ENCODE measurements at places on chromosomes 4 and X.

GRCh38 chr4:41461780-41462307, 76.1 kb upstream of the LIMCH1 start:
- no peak for DNase-seq

DNA sequence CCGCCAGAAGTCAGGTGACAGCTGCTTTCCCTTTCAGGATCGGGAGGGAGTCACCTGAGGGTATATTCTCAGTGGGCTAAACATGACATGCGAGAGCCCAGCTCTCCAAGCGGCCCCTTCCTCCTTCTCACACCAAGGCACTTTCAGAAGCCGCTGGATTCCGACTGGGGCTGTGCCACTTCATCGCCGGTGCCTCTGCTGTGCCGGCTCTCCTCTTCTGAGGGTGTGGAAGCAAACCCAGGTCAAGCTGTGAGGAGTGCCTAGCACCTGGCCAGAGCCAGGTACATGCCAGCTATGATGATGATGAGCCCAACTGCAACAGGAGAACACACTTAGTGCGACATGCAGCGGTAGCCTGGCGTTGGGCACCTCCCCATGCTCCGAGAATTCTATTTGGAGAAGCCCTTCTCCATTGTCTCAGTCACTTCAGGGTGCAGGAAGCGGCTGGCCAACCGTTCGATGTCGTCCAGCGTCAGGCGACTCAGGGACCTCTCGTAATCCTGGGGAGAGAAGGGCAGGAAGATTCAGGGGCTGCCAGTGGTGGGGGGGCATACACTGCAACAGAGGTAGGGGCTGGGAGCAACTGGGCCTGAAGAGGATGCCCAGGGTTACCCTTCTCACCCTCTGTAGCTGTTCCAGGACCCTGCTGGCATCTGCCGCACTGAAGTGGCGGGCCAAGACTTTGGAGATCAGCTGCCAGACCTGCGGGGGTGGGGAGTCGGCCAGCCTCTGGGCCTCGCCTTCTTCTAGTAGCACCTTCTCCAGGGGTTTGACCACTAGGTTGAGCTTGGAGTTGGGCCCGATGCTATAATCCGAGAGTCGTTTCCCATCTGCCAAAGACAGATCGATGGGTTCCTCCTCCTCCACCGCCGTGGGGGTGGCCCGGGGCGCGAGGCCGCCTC, 1.0 kb downstream of the UBL4A start:
- DNase-seq = no peak

DNA sequence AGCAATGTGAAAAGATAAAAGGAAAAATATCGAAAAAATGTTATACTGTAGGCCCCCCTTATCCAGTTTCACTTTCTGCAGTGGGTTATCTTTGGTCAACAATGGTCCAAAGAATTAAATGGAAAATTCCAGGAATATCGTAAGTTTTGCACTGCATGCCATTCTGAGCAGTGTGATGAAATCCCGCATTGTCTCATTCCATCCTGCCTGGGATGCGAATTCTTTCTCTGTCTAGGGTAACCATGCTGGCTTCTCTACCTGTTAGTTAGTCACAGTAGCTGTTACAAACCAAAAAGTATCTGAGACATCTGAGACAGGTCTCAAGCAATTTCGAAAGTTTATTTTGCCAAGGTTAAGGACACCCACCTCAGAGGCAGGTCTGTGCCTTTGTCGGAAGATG, 170.3 kb downstream of the COX18 start:
- peak; percentile 22 for DNase-seq

DNA sequence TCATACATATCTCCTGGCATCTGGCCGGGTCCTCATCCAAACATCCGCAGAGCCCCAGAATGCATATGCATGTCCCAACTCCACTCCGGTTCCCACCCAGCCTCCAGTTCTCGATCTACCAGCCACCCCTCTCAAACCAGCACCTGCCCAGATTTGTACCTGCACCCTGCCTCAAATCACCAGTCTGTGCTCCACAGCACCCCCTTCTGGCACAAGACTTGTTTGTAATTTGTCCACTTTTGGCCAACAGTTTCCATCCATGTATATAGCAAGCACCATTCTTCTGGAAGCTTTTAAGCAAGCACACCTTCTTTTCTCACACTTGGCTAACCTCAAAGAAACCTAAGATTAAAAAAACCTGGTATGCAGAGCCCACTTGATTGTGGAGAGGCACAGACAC, 644.1 kb downstream of the MID1IP1 start:
- no peak for DNase-seq

DNA sequence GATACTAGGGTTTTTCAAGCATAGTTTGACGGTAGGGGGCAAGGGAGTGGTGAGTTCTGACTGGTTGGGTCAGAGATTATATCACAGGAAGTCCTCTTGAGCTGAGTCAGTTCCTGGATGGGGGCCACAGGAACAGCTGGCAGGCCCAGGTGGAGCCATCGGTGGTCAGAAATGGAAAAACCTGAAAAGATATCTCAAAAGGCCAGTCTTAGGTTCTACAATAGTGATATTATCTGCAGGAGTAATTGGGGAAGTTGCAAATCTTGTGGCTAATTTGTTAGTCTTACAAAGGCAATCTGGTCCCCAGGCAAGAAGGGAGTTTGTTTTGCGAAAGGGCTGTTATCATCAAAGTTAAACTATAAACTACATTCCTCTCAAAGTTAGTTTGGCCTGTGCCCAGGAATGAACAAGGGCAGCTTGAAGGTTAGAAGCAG, 159.3 kb downstream of the PTCHD1 start:
- no peak for DNase-seq

DNA sequence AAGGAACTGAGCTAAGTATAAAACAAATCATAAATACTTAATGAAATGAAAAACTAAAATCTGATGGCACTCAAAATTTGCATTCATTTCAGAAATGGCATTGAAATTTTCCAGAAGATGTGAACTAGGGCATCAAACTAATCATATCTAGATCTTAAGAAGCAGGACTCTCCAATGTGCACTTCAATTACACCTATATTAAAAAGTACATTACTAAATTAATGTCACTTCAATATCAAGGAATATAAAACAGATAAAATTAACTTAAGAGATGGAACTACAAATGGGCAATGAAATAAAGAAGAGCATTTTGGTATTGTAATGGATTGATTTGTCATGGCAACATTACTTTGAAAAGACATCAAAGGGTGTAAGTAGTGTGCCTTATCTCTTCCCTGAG, 20.3 kb downstream of the NPY2R start:
- no peak for DNase-seq

DNA sequence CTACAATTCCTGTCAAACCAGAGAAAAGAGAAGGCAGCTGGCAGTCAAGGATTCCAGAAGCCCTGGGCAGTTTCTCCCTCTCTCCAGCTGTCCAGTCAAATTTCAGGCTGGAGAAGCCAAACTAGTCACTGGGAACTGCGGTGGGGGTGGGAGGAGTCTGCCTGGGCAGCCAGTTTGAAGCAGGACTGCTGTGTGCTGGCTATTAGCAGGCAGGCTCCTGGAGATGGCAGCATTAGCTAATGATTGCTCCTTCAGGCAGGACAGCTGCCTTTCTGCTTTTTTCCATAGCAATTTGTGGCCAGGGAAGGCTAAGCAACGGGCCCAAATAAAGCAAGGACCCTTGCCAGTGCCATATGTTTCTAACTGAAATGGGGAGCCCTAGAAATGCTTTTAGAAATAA, 44.7 kb upstream of the FGF13 start:
- DNase-seq = peak; percentile 80

GRCh38 chr4:86853209-86853608, 4.0 kb upstream of the SLC10A6 start:
- DNase-seq = no peak

DNA sequence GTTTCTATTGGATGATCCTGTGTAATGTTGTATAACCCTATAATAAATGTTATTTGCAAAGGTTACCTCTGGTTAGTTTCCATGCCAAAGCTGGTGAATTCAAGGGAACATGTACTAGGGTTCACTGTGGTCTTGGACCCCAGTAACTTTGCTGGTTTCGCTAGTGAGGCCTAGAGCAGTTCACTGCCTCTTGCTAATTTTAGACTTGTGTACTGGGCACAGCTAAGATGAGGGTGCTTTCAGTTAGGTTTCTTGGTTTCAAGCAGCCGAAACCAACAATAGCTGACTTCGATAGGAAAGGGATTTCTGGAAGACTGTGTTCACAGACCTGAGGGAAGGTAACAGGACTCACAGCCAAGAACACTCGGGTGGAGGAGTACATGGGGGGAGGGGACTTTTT, 215.5 kb upstream of the BCOR start:
- DNase-seq = no peak

- no peak for DNase-seq
These were observed 220.9 kb upstream of the PSAPL1 start for GRCh38 chr4:7655511-7656243.

DNA sequence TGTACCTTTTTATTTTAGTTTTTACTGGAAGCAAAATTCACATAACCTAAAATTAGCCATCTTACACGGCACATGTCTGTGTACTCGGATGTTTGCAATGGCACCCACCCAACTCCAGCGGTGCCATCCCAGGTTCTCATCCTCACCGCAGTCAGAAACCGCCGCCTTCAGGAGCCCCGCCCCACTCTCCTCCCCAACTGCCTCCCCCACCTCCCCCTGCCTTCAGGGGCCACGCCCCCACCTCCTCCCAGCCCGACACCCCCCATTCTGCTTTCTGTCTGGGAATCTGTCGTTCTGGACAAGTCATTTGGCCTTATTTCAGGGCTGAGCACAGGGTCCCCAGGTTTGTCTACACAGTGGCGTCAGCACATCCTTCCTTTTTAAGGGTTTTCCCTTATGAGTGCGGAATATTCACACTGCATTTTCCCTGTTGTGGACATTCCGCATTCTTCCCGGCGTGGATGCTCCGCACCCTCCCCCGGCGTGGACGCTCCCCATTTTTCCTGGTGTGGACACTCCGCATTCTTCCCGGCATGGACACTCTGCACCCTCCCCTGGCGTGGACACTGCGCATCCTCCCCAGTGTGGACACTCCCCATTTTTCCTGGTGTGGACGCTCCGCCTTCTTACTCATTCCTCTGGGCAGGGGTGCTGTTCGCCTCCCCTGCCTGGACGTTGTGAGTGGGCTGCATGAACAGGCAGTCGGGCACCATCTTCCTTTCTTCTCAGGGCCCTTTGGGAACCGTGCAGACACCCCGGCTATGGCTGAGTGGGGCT, 135.4 kb upstream of the NKX1-1 start:
- DNase-seq = no peak

DNA sequence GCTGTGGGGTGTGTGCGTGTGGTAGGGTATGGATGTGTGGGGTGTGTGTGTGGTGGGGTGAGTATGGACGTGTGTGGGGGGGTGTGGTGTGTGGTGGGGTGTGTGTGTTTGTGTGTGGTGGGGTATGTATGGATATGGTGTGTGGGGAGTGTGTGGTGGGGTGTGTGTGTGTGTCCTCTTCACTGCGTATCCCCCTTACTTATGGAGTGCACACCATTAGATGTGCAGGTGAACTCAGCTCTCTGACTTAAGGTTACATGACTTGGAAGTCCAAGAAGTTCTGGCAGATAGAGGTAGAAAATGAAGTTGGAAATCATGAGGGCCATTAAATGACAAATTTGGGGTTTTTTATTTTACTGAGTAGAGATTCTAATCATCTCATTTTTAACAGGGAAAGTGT, 182.5 kb downstream of the PALLD start:
- no peak for DNase-seq

- peak; percentile 9 for DNase-seq
These were observed 259.8 kb downstream of the IQCM start for GRCh38 chr4:149555799-149556198.

- DNase-seq = peak; percentile 88
These were observed 128.6 kb downstream of the CHIC2 start for GRCh38 chr4:53935780-53936179.

DNA sequence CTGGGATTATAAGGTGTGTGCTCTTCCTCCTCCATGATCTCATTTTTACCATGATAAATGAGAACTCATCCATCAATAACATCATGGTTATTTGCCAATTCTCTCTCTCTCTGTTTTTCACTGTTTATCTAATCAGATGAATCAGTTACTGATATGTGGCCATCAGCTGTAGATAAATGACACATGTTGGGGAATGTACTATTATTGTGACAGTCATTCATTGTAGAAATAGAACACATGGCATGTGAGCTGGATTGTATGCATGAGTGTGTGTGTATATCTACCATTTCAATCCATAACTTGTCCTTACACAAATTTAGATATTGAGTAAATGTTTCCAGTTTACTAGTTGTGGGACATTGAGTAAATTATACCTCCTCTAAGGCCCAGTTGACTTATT, 53.0 kb downstream of the OSTC start:
- no peak for DNase-seq
